Astrocyte (in vitro differentiated cells and primary cell): ENCODE measurements at places on chromosomes 16 and 17. TPM values are rescaled to one million over a fixed set of nuclear protein-coding genes. Genes with fewer than 3 reads are reported as not detected.

DNA sequence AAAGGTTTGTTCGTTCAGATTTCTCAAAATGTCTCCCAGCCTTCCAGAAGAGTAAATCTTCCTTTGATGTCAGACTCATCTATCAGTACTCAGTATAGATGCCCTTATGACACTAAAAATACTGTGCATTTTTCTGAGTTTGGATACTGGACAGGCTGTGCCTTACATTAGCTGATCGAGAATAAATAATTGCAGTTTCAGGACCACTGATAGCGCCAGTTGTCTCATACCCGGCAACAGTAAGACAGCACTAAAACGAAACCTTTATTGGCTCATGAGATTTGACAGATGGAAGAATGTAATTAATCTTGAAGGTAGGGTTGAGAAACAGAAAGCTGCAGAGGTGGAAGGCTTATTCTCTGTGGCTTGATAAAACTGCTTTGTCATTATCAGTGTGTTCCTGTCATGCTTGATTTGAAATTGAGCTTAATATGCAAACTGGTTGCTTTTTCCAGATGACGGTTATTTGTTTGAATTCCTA lies 1.2 kb downstream of the ATP6V0A1 start:
- DNase-seq: peak; percentile 62

Gene TNFRSF17
- total RNA-seq: not detected in 2 replicates

Gene MYH1
- total RNA-seq: not detected in 2 replicates

DNA sequence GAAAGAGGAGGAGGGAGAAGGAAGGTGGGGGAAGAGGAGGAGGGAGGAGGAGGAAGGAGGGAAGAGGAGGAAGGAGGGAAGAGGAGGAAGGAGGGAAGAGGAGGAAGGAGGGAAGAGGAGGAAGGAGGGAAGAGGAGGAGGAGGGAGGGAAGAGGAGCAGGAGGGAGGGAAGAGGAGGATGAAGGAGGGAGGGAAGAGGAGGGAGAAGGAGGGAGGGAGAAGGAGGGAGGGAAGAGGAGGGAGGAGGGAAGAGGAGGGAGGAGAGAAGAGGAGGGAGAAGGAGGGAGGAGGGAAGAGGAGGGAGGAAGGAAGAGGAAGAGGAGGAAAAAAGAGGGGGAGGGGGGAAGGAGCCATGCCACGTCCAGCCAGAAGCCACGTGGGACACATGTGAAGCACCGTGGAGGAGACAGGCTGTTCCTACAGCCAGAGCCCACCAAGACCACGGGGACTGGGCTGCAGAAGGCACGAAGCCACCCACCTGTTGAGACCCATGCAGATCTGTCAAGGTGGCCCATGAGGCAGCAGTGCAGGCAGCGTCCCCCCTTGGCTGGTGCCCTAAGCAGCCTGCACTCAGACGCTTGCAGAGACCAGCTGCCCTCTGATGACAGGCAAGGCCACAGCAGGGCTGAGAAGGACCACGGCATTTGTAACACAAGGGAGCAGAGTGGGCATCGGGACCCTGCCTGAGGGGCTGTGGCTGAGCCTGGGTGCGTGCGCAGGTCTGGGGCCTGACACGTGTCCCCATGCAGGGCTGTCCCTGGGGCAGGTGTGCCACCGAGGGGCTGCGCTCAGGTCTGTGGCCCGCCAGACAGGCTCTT lies 10.3 kb downstream of the NDUFAF8 start:
- peak; percentile 42 for DNase-seq

DNA sequence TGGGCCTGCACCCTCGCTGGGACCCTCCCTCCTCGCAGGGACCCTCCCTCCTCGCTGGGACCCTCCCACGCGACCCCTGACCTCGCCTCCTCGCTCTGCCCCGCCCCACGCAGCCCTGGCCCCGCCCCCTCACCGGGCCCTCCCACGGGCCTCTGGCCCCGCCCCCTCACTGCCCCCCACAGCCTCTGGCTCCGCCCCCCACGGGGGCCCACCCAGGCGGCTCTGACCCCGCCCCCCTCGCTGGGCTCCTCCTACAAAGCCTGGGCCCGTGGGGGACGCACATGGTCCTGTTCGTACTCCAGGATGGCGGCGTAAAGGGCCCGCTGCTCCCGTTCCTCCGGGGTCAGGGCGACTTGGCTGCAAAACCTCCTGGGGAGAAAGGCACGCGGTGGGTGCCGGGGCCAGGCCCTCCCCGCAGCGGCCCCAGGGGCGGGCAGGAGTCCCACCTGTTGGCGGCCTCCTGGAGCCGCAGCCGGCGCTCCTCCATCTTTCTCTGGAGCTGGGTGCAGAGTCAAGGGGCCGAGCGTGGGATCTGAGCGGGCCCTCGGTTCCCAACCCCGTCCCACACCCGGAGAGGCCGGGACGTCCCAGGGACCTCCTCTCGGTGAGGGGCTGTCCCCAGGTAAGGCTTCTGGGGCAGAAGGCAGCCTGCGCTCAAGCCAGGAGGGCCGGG lies 9.0 kb downstream of the VPS9D1 start:
- DNase-seq: no peak

- no peak for DNase-seq
These were observed 30.6 kb downstream of the CHD9 start for GRCh38 chr16:53085369-53085843.

Gene SLC46A1
- 7.4 and 7.9 TPM in 2 replicates for total RNA-seq

DNA sequence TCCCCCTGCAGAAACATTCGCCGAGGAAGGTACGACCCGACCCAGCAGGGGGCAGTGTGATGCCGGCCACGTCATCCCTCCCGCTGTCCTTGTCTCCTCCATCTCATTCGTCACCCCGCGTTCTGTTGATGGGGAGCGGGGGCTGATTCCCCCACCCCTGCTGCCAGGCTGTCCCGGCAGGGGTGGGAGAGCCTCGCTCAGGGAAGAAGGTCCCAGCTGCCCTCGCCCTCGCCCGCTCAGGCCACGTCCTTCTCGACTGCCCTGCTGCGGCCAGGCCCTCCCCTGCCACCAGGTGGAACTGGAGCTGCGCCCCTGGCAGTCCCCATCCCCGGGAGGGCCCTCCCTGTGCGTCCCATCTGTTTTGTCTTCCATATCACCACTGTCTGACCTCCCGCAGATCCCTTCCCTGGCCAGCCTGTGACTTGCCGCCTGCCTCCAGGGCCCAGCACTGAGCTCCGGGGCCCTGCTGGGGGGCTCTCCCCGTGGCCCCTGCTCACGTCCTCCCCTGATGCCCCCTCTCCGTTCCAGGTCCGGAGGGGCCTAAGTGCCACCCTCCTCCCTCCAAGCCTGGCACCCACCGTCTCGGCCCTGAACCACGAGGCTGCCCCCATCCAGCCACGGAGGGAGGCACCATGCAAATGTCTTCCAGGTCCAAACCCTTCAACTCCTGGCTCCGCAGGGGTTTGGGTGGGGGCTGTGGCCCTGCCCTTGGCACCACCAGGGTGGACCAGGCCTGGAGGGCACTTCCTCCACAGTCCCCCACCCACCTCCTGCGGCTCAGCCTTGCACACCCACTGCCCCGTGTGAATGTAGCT lies 20.6 kb downstream of the ADAM11 start:
- DNase-seq: peak; percentile 54

- DNase-seq: no peak
These were observed at the start of gene PITPNM3 for GRCh38 chr17:6556121-6557039. PITPNM3 (minus strand) TSS chr17:6556555; CDS start chr17:6556406, 149 bp downstream.

Gene IRF8
- total RNA-seq: 0.41 and 0.59 TPM in 2 replicates

DNA sequence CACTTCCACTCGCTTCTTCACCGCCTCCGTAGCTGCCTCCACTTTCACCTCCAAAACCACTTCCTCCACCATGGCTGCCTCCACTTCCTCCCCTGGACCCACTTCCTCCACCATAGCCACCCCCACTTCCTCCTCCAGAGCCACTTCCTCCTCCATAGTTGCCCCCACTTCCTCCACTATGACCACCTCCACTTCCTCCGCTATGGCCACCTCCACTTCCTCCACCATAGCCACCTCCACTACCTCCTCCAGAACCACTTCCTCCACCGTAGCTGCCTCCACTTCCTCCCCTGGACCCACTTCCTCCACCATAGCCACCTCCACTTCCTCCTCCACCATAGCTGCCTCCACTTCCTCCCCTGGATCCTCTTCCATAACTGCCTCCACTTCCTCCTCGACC lies 4.5 kb downstream of the KRT9 start:
- no peak for DNase-seq

GRCh38 chr16:51816929-51817328 lies 665.9 kb upstream of the SALL1 start:
- peak; percentile 4 for DNase-seq

- peak; percentile 37 for DNase-seq
These were observed 35.7 kb downstream of the PLD6 start for GRCh38 chr17:17170346-17170985.

GRCh38 chr16:15855704-15856003 lies 1.2 kb downstream of the MYH11 start:
- DNase-seq: no peak

Gene COQ7
- 11.3 and 14.0 TPM in 2 replicates for total RNA-seq

Gene CLEC3A
- not detected in 2 replicates for total RNA-seq

- peak; percentile 89 for DNase-seq
These were observed 65.7 kb downstream of the CENPV start for GRCh38 chr17:16287563-16288027.

Gene GAS2L2
- 0.07 TPM in 1 of 2 replicates, not detected in the other for total RNA-seq

DNA sequence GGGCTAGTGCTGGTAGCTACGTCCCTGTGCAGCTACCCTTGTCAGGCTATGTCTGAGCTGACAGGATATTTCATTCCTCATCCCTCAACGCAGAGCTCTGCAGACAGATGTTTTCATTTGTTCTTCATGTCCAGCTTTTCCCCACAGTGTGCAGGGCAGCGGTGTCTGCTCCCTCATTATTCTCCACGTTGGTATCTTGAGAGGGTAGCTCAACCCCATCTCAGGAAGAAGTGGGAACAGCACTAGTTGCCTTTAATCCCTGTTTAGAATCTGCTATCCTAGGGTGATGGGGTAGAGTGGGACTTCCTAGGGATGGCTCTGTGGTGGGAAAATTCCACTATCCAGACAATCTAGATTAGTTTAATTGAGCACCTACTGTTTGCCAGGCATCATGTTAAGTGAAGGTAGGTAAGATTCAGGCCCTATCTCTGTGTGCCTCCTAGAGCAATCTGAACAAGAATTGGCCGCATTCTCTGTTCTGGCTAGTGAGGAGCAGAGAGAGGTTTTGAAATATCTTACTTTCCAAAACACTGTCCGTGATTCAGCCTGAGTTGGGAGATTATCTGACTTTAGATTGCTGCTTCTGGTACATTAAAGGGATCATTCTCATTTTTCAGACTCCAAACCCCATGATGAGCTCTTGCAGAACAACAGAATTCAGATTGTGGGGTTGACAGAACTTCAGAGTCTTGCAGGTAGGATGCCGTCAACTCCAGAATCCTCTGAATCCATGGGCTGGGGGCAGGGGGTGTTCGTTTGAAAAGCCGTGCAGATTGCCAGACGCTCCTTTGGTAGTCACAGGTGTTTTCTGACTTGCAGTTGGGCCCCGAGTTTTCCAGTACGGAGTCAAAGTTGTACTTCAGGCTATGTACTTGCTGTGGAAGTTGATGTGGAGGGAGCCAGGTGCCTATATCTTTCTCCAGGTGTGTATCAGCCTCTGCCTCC lies 963 bp downstream of the ALG1 start:
- DNase-seq: no peak

GRCh38 chr17:4843321-4844000 lies 10.3 kb downstream of the MINK1 start:
- DNase-seq: no peak

Gene GALNS
- total RNA-seq: 31.1 and 31.7 TPM in 2 replicates

- no peak for DNase-seq
These were observed 381.5 kb downstream of the CPPED1 start for GRCh38 chr16:12422233-12422632.

Gene CACNA1G
- 0.27 and 0.36 TPM in 2 replicates for total RNA-seq

DNA sequence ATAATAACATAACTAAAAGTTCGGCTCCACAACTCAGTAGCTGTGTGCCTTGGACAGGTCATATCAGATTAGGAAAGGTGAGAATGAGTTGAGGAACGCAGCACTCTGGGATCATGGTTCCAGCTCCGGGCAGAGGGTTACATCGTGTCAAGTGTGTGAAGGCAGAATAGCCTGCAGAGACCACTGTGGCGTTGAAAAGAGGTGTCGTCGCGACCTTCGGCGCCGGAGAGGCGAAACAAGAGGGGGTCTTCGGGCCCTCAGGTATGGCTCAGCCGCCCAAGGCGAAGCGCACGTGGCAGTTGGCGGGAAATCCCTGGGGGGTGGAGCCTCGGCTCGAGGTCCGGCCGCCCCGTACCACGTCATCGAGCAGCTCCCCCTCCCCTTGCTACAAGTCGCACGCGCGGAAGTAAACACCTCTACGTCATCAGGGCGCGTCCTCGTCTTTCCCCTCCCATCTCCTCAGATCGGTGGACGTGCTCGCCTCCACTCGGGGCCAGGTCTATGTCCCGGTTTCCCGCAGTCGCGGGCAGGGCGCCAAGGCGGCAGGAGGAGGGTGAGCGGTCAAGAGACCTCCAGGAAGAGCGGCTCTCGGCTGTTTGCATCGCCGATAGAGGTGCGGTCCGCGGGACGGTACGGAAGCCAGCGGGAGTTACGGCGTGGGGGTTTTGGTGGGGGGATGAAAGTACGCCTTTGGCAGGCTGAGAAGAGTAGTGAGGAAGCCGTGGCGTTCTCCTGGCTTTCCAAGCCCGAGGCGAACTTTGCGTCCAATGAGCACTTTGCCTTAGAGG lies at the start of gene DHX40:
Gene DHX40 (plus strand): TSS at position 440 of the 788 bp plus-strand sequence. CDS start 62 bp downstream, at position 502.
- DNase-seq: peak; percentile 93

Gene TBC1D3I
- 0.11 and 0.58 TPM in 2 replicates for total RNA-seq

- no peak for DNase-seq
These were observed at the start of gene KRT38 for GRCh38 chr17:41440531-41441033. KRT38 (minus strand) TSS chr17:41440983; CDS start chr17:41440921, 62 bp downstream.
